SIG-M5 (cell line): ENCODE measurements at places on chromosomes 4 and X.

DNA sequence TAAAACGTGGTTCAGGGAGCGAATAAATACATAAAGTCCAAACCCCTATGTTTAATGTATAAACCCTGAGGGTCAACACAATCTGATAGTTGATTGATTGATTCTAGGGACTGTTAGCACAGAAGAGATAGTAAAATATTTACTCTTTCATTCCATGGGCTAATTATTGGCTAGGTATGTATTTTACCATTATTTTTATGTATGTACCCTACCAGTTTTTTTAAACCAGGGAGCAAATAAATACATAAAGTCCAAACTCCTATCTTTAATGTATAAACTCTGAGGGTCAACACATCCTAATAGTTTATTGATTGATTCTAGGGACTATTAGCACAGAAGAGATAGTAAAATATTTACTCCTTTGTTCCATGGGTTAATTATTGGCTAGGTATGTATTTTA is 40.0 kb downstream of the ZFX start:
- no peak for DNase-seq

- DNase-seq: no peak
These were observed 81.6 kb downstream of the NPNT start for GRCh38 chr4:105976915-105977314.

GRCh38 chr4:22897520-22898108 is 204.9 kb downstream of the GBA3 start:
- DNase-seq: no peak

- DNase-seq: no peak
These were observed 176.0 kb upstream of the WDFY3 start for GRCh38 chr4:85142451-85142850.

- DNase-seq: no peak
These were observed 98.0 kb upstream of the MAP9 start for GRCh38 chr4:155474758-155475157.

GRCh38 chr4:76513482-76513881 is 78.5 kb downstream of the SHROOM3 start:
- no peak for DNase-seq

DNA sequence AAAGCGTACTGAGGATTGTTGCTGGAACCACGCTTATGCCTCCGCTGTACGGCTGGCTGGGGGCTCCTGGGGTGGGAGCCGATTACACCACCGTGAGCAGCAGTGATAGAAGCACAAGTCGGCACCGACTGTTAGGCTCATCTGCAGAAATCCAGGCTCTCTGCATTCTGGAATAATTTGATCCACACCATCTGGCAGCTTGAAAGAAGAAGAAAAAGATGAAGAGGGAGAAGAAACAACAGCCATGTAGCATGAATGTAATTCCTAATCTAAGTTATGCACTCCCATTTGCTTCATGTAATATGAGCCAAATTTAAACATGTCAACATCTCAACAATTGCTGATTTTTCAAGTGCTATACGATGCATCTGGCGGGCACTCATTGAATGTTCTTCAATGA is 84.6 kb upstream of the DHX15 start:
- no peak for DNase-seq
